ENCODE measurements at places on chromosomes 6 and 20.

DNA sequence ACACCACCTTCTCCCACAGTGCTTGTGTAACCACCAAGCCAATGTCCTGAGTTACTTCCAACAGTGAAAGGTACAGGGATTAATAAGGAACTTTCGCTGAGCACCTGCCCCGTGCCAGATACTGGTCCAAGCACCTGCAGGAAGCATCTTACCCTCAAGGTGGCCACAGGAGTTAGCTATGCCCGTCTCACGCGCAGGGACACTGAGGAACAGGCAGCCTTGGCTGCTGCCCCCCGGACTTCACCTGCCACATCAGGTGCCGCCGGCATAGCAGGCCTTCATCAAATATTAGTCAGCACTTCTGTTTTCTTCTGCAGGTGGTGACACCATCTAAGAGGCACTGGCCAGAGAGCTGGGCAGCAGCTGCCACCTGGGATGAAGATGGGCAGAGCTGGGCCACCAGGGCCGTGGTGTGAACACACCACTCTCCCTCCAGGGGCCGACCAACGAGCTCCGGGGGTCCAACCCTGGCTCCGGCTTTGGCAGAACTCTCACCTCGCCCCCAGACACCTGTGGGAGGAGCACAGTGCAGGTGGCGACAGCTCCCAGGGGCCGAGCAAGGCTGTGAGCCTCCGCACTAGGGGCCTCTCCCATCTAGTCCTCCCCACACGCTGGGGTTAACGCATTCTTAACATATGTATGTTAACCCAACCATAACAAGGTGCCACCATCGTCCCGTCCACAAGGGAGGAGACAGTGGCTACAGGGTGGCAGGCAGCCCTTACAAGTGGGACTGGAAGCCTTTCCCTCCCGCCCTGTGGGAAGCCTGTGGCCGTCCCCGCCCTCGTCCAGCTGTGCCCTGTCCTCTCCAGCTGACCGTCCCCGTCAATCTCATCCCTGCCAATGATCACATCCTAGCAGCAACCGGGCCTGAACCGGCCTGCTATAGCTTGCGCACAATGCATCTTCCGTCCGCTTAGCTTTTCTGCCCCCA lies 2.9 kb upstream of the PPDPF start:
- no peak for DNase-seq

GRCh38 chr6:159929819-159930218 lies 39.0 kb downstream of the MAS1 start:
- DNase-seq: peak; percentile 26

DNA sequence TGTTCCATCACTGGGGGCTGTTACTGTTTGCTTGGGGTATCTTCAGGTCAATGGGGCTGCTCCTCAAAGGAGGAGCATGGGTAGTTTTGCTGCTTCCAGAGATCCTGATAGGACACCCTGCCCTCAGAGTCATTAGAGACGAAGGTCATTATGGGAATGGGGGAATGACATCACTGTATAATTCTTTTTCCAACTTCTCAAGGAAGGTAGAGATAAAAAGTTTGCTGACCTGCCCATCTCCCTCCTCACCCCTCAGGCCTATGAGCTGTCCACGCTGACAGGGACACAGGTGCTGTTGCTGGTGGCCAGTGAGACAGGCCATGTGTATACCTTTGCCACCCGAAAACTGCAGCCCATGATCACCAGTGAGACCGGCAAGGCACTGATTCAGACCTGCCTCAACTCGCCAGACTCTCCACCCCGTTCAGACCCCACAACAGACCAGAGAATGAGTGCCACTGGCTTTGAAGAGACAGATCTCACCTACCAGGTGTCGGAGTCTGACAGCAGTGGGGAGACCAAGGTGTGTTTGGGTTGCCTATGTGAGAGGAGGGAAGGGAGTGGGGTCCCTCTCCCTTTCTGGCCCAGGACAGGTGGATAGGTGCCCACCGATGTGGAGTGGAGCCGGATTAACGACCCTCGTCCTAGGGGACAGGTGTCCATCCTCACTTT lies 2.7 kb downstream of the SRF start:
- no peak for DNase-seq

DNA sequence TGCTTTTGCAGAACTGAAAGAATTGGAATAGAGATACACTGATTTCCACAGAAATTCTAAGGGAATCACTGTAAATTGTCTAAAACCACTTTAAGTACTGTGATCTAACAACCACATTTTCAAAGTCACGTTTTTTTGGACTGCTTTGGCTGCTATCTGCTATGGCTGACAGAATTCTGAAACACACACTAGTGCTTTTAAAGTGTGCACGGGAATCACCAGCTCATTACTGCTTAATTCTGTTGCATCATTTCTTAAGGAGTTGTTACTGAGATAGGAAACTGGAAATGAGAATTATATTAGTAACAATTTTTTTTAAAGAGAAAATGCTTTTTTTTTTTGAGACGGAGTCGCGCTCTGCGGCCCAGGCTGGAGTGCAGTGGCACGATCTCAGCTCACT lies 716.5 kb upstream of the NRSN1 start:
- DNase-seq: no peak

- DNase-seq: no peak
These were observed 35.8 kb upstream of the PHACTR3 start for GRCh38 chr20:59568509-59569024.

DNA sequence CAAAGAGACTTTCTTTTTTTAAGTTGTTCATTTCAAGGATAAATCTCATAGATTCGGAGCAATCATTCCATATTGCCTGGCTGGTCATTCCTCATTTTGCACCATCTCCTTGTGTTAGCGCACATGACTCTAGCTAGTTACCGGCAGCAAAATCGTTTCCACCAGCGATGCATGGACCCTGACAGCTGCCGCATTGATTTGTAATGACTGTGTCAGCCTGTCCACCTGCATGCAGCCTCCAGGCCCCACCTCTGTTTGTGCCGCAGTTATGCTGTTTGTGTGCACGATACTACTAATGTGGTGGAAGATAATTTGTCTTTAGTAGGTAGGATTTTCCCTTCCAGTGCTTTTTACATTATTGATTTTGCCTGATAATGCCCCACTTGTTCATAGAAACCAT lies 164.0 kb downstream of the TBC1D7 start:
- no peak for DNase-seq

GRCh38 chr20:63690898-63691710 lies 5.3 kb upstream of the TNFRSF6B start:
- DNase-seq: no peak

GRCh38 chr20:34848597-34848996 lies 23.1 kb upstream of the NCOA6 start:
- DNase-seq: no peak

DNA sequence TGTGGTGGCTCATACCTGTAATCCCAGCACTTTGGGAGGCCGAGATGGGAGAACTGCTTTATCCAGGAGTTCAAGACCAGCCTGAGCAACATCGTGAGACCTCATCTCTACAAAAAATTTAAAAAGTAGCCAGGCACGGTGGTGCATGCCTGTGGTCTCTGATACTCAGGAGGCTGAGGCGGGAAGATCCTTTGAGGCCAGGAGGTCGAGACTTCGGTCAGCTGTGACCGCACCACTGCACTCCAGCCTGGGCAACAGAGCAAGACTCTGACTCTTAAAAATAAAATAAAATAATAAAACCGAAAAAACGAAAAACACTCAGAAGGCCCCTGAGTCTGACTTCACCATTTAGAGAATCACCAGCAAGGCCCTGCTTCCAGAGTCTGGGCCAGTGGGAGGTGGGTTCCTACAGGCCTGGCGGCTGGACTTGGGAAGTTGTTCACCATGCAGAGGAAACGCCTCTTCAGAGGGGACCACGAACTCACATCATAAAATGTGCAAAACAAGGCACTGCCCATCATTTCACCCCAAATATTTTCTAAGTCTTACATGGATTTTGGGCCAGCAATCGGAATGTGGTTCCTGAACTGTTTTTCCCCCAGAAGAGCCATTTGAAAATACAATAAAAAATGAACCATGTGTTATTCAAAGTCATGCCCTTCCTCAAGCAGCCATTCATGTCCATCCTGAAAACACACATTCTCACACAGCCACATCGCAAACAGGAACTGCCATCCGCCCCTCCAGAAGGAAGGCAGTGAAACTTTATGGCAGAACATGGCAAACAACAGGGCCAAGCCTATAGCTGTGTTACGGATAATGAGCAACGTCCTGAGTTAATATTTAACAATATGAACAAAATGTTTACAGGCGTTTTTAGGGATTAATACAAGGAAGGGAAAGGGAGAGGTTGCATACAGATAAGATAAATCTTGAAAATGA lies 57.8 kb downstream of the SLC22A23 start:
- DNase-seq: no peak

- no peak for DNase-seq
These were observed 301.0 kb downstream of the CENPW start for GRCh38 chr6:126640921-126641320.

- DNase-seq: no peak
These were observed 33.3 kb upstream of the RSPO3 start for GRCh38 chr6:127085181-127085580.
